ENCODE measurements at places on chromosomes 4 and X.

GRCh38 chrX:103275947-103276567 lies 493 bp downstream of the TCEAL5 start:
- DNase-seq, result no peak

DNA sequence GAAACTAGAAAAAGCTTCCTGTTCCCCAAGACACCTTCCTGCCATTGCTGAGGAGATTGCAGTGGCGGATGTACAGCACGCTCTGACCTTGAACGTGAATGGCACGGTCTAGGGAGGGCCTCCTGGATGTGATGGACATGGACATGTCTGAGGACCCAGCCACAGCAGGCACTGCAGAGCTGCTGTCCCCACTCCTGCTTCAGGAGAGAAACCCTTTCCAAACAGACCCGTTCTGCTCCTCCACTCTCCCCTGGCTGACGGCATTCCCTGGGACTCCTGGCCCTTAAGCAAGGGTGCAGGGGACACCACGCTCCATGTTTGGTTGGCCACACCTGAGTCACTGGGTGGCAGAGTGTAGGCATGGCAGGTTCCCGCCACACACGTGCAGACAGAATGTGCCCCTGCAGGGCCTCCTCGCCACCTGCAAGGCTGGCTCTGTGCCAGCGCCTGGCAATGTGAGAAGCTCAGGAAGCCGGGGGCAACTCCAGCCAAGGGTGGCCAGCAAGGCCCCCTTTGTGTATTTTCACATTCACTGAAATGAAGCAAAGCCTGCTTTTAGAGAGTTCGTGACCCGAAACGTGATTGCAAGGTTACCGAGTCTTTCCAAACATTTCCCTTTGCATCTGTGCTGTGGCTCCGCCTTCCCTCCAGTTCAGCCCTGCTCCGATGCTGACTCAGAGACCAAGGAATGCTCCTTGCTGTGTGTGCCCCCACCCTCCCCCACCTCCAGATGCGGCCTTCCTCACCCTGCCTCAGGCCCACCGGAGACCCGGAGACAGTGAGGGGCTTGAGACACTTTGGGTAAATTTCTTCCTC lies 46.1 kb downstream of the HTRA3 start:
- no peak for DNase-seq

DNA sequence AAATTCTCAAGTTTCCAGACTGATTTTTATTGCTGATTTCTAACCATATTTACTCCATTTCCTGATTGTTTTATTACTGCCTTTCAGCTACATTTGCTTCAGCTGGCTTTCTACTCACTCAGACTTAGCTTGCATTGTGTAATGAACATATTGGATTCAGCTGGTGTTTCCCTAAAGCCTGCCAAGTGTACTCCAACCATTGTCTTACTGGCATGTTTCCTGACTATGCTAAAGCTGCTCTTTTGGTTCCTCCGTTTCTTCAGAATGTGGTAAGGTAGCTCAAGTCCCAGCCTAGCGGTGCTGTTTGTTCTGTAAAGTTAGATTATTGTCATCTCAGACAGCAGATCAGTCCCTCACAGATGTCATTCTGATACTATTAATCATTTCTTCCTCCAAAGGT lies 53.1 kb upstream of the GLRA2 start:
- DNase-seq, result no peak

DNA sequence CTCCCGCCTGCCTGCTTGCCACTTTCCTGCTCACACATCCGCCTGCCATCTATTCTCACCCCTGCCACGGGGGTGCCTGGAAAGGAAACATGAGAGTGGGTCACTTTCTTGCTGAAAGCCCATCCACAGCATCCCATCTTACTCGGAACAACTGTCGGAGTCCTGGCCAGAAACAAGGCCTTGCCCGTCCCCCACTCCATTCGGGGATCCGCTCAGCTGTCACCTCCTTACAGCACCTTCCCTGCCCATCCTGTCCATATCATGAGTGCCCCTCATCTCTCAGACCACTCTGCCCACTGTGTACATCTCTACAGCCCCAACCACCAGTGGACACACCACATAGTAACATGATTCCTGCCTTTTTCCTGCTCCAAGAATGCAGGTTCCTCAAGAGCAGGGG lies 6.4 kb downstream of the EVC2 start:
- no peak for DNase-seq

Data from NCI-H1048 (cell line).